T-helper 2 cell (primary cell): ENCODE measurements at places on chromosomes 5 and 9.

GRCh38 chr9:34190996-34191892 lies 12.4 kb downstream of the UBAP1 start:
- DNase-seq: no peak

DNA sequence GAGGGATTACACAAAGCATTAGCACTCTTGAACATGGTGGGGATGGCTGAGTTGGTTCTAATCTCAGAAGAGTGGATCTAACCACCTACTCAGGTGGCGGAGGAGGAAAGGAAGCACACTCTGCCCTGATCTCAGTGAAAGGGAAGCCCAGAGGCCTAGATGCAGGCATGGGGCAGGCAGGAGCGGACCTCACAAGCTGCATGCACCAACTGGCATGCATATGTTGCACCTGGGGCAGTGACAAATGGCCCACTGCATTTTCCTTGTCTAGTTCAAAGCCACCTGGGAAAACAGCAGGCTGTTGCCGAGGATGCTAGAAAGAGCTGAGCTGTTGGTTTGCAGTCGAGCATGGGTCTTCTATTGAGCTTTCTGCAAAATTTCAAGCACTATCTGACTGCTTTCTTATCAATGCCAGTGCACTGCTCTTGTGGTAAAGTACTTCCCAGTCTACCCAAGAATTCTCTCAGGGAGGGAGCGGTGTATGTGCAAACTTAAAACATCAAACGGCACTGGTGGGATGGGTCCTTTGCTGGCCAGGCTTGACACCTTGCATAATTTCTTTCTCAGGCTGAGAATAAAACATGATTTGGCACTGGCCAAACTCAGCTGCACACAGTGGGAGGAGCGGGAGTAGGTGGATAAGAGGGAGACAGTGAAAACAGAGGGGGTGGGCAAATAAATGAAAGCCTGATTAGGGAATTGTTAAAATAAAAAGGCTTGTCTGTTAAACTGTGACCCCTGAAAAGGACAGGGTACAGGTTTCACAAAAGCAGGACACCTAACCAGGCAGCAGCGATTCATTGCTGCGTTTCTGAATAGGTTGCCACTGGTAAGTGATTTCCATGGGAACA lies 108.9 kb downstream of the MARCHF3 start:
- no peak for DNase-seq

DNA sequence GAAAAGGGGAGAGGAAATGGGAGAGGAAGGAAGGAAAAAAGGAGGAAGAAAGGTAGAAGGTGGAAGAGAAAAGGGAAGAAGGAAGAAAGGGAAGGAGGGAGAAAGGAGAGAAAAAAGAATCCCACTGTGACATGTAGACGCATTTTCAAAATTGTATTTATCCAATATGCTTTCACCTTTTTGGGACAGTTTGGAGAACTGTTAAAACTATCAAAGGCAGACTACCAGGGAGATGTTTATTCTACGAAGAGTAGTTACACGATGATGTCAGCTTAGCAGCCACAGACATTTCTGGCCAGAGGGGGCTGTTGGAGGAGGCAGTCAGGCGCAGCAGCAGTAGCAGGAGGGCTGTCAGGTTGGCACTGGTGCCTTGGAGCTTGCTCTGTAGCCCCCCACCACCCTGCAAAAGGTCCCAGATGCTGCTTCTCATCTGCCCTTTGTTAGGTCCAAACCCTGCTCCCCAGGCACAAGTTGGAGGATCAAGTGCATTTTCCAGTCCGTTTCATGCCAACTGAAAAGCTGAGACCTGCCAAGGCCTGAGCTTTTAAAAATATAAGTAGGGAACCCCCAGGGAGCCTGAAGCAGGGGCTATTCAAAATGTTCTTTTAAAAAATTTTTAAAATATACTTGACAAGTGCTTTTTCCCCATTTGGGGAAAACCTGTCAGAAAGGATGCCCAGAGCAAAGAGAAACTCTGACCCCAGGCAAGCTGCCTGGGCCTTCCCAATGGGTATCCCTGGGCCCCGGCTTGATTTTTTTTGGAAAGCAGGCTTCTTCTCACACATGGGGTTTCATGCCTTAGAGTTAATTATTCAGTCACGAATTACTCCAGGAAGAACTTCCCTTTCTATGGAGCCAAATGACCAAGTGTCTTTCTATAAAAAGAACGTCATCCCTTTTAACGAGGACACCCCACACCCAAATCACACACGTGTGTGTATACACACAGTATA lies 203.3 kb downstream of the SLIT3 start:
- no peak for DNase-seq

DNA sequence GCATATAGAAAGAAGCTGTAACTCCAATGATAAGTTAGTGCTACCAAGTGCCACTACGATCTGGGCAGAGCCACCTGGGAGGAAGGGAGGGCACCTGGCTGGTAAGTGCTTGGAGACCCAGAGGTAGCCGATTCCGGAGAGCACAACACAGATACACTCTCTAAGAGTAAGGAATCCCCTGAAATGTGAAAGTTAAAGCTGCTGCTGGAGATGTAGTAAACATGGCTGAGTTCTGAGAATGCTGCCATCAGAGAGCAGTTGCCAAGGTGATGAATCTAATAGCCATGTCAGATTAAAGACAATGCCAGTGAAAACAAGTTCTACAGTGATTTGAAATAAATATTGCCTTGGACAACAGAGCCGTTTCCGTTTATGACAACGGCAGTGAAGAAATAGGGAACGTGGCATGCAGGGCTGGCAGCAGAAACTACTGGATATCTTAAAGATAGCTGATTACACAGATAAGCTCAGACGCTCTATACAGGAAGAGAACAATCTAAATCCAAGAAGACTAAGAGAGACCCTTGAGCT lies 561.2 kb upstream of the C9orf72 start:
- no peak for DNase-seq

GRCh38 chr5:65837139-65837538 lies 89.2 kb upstream of the ERBIN start:
- no peak for DNase-seq

DNA sequence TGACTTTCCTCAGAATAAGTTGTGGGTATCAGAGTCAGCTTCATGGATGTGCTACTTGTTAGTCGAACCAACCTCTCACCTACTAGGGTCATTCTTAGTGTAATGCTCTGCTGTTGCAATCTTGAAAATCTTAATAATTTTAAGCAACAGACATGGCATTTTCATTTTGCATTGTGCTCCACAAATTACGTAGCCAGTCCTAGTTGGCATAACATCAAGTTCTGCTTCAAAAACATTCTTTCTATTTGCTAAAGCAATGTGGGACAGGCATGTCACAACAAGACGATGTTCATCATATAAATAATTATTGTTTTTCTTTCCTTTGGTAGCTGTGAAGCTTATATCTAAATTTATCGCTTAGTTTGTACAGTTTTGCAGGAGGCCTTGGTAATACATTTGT lies 39.3 kb upstream of the CDH12 start:
- no peak for DNase-seq

GRCh38 chr5:126015235-126016181 lies 407.7 kb upstream of the GRAMD2B start:
- no peak for DNase-seq
